ENCODE measurements at places on chromosomes 16 and 17.
A peak's percentile ranks its signal among the peaks of the same experiment; 100 is the strongest.

DNA sequence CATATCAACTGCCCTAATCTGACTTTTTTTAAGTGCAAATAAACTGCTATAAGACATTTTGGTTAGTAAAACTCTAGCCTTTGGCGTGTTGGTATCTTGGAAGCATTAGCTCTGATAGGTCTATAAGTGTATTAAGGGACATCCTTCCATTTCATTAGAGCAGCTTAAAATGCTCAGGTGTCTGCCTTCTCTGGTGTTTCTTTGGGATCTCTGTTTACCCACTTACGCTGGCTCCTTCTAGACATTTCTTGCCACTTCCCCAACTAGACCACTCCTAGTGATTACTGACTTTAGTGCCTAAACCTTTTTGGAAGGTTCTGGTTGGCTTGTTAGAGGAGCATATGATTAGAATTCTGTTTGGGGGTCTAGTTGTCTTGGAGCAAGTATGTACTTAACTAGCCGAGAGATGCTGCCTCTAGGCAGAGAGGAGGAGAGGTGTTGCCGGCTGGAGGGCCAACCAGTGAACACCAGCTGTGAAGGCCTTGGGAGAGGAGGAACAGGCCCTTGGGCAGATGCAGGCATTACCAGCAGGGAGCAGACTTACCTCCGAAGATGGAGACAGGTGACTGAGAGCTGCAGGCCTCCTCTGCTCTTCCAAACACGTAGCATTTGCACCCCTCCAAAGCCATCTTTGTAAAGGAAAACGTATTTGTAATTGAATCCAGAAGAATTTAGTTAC lies 15.2 kb upstream of the CLEC18C start:
- no peak for DNase-seq
- no peak overlapping the region for H3K4me3 ChIP-seq
- no peaks in the 10 kb centered on the region for H3K27me3 ChIP-seq
- H3K36me3 ChIP-seq: peaks cover 15% of the 10 kb centered on the region
- no peak overlapping the region for H3K27ac ChIP-seq
- no peaks in the 10 kb centered on the region for H3K4me1 ChIP-seq

- no peaks in the 10 kb centered on the region for H3K36me3 ChIP-seq
- H3K27me3 ChIP-seq: no peaks in the 10 kb centered on the region
- H3K4me1 ChIP-seq: no peaks in the 10 kb centered on the region
- H3K27ac ChIP-seq: no peak overlapping the region
- DNase-seq: no peak
Measured at GRCh38 chr17:43146649-43147048, 21.5 kb upstream of the BRCA1 start.

GRCh38 chr17:10992106-10992880 lies 154.4 kb upstream of the PIRT start:
- no peaks in the 10 kb centered on the region for H3K36me3 ChIP-seq
- H3K27me3 ChIP-seq: no peaks in the 10 kb centered on the region
- no peak for DNase-seq
- no peak overlapping the region for H3K27ac ChIP-seq

- no peak for DNase-seq
- no peaks in the 10 kb centered on the region for H3K27me3 ChIP-seq
- peaks cover 18% of the 10 kb centered on the region for H3K4me1 ChIP-seq
- H3K4me3 ChIP-seq: no peak overlapping the region
Measured at GRCh38 chr16:15891508-15891907, 3.1 kb upstream of the CEP20 start.

DNA sequence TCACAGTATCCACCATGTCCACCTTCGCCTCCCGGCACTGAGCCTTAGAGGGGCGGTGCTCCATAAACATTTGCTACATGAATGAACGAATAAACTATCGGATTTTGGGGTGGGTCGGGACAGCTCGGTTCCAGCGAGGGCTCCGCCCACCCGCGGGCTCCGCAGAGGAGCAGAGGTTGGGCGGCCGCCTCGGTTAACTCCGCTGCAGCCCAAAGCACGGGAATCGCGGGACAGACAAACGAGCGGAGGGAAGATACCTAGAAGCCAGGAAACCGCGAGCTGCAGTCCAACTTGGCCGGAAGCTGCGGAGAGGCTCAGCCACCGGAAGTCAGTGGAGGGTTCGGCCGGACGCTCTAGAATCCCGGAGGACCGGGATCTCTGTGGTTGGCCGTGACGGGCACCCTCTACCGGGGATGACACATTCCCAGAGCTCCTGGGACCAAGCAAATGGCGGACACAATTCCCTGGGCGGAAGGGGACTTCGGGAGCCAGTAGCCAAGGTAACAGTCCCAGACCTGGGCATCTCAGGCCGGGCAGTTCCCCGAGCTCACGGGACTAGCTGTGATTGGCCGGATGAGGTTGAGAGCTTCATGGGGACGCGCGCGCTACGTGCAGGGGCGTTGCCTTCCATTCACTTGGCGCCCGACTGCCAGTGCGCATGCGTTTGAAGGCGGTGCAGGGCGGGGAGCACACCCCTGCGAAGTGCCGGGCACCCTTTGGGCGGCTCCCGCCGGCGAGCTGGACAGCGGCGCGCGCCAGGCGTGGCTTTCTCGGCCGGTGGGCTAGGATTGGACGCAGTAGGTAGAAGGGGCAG lies 489 bp upstream of the MAPK7 start:
- peak overlapping the region; percentile 93 for H3K27ac ChIP-seq
- H3K4me1 ChIP-seq: no peaks in the 10 kb centered on the region
- H3K4me3 ChIP-seq: peak overlapping the region; percentile 78
- peak; percentile 94 for DNase-seq
- peaks cover 6% of the 10 kb centered on the region for H3K36me3 ChIP-seq

DNA sequence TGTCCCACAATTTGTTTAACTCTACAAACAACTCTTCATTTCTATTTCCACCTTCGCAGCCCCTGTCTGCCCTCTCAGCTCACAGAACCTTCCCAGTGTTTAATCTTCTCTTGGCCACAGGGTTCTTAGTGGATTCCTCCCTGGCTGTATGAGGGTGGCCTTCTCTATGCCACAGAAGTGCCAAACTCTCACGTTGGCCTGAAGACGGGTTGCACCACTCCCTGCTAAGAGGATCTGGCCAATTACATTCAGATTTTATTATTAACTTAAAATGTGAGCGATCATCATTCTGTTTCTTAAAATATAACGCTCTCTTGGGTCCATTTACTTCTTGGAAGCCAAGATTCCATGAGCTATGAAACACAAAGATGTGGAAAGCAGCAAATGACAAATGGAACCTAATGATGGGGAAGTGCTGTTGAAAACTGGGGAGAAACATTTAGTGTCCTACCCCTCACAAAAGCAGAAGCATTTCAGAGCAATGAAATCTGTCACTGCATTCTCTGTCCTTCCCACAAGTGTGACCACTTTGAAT lies 91.3 kb upstream of the NOG start:
- H3K36me3 ChIP-seq: no peaks in the 10 kb centered on the region
- no peaks in the 10 kb centered on the region for H3K4me1 ChIP-seq
- no peak overlapping the region for H3K4me3 ChIP-seq
- H3K27me3 ChIP-seq: 0 out of 2 replicates have a peak, but pooled peaks cover 2% of the 10 kb centered on the region
- no peak overlapping the region for H3K27ac ChIP-seq

DNA sequence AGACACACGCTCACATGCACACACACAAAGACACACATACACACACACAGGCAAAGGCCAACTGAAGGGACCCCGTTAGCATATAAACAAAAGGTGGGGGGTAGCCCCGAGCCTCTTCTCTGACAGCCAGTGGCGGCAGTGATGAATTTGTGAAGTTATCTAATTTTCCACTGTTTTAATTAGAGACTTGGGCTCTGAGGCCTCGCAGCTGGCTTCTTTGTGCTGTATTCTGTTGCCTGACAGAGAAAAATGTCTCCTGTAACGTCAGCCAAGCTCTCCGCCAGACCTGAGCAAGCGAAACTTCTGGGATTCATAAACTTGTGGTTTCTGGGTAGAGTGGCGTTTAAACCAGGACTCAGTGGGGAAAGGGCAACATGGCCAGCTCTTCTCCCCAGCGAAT lies 113.9 kb upstream of the FOXF1 start:
- H3K36me3 ChIP-seq: no peaks in the 10 kb centered on the region
- H3K27ac ChIP-seq: no peak overlapping the region
- H3K4me1 ChIP-seq: no peaks in the 10 kb centered on the region
- H3K27me3 ChIP-seq: peaks cover 2% of the 10 kb centered on the region
- no peak overlapping the region for H3K4me3 ChIP-seq

DNA sequence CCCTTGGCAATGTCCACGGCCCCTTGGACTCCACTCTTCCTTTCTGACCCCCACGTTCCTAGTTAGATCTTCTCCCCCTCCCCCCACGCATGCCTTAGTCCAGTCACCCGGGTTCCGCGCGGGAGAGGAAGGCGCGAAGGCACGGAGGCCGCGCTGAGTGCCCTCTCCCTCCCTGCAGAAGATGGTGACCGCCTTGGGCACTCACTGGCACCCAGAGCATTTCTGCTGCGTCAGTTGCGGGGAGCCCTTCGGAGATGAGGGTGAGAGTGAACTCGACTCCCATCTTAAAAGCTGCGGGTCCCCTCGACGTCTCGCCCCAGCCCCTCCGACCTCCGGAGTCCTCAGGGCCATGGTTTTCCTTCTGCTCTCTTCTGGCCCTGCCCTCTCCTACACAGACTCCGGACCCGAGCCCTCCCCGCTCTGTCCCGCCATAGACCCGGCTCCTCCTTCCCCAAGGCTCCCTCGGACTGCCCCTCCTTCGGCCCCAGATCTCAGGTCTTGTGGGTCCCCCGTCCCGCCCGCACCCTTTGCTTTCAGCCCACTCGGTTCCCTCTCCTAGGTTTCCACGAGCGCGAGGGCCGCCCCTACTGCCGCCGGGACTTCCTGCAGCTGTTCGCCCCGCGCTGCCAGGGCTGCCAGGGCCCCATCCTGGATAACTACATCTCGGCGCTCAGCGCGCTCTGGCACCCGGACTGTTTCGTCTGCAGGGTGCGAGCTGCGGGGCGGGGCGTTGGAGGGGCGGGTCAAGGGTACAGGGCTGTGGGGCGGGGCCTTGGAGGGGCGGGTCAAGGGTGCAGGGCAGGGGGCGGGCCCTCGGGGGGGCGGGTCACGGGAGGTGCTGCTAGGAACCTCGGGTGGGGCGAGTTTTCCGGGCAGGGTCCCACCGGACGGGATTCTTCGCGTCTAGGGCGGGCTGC lies 4.6 kb downstream of the TGFB1I1 start:
- peak overlapping the region; percentile 60 for H3K27ac ChIP-seq
- H3K36me3 ChIP-seq: peaks cover 3% of the 10 kb centered on the region
- H3K4me1 ChIP-seq: peaks cover 6% of the 10 kb centered on the region

All from Panc1 (cell line).